GM13976 (cell line): ENCODE measurements at places on chromosomes 2 and 18.
A peak's percentile ranks its signal among the peaks of the same experiment; 100 is the strongest.

GRCh38 chr2:1986598-1986997 is 242.3 kb upstream of the PXDN start:
- DNase-seq = no peak

- no peak for DNase-seq
Observed at GRCh38 chr2:171158790-171159371, 1.8 kb downstream of the TLK1 start.

DNA sequence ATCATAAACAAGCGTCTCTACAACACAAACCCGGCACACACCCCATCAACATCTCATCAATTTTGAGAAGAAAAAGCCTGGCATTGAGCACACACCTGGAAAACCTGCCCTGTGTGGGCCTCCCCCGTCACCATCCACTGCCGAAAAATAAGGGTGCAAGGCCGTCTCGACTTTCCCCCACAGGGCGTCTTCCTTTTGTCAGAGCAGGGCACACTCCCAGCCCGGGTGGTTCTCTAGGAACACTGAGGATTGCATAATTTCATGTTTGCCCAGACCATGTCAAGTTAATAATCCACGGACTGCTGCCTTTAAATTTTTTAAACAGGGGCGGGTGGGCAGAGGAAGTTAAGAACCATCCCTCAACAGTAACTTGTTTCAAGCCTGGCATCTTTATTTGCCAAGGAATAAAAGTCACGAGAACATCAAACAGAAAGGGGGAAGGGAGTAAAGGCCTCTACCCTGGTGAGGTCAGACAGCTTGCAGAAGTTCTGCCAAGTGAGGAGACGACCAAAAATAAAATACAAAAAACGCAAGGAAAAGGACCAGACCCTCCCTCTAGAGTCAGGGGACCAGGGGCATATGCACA is 2.1 kb downstream of the TFCP2L1 start:
- no peak for DNase-seq

DNA sequence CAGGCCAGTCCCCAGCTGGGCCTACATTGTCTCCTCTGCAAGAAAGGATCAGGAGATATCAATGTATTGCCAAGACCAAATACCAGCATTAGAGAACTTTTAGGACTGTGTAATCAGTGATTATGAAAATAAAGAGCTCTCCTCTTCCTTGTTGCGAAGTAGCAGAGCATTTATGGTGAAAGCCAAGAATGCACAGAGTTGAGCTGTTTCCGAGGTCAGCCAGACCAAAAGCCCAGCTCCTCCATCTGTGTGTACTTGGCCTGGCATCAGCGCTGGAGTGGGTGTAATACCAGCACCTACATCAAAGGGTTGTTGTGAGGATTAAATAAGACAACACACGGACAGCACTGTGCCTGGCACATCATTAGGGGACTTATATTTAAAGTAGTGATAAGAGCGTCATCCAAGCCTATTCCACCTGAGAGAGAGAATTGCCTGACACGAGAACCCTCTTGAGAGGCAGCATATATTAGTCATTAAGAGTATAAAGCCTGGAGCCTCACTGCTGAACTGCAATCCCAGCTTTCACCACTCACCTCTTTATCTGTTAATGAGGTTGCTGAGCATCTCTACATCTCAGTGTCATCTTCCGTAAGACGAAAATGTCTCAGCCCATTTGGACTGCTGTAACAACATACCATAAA is 7.4 kb upstream of the SLC16A14 start:
- DNase-seq = no peak

DNA sequence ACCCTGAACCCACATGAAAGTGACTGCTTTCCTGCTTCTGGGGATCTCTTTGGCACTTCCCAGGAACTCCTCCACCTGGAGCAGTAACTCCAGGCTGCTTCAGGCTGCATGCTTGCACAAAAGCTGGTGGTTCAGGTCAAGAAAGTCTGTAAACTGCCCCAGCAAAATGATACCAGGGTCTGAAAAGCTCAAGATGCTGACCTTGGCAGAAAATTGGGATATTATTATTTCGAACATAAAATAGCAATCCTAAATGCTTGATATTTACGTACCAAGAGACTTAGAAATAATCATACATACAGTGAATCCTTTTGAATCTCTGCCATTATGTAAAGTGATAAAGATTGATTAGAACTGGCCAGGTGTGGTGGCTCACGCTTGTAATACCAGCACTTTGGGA is 674.3 kb downstream of the ERBB4 start:
- no peak for DNase-seq

DNA sequence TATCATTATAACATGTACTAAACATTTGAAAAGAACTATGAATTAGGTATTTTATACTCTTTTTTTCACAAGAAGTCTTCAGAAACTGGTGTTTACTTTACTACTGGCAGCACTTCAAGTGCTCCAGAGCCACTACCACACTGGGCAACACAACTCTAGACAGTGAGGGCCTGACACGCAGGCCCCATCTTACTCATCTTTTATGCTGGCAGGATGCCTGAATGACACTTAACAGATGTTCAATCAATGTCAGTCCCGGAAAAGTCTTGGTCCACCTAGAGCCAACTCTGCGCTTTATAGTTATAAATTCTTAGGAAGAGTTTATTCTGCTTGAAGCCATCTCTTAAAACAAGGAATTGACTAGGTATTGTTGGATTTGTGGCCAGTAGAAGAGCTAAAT is 8.7 kb upstream of the WIPF1 start:
- DNase-seq = no peak

DNA sequence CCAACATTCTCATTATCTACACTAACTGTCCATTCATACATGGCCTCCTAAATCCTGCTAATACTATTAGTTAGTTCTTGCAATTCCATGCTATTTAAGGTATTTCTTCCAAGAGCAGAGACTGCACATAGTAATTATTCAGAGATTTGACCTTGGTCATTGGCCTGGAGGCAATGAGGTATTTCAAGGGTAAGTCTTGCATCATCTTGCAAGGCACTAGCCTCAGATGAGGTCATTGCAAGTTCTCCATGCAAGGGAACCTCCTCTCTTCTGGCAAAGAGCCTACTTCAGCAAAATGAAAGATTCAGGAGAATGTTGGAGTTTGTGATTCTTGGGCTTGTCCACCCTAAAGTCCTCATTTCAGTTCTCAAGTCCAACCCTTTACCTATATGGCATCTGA is 48.5 kb upstream of the IKZF2 start:
- no peak for DNase-seq

DNA sequence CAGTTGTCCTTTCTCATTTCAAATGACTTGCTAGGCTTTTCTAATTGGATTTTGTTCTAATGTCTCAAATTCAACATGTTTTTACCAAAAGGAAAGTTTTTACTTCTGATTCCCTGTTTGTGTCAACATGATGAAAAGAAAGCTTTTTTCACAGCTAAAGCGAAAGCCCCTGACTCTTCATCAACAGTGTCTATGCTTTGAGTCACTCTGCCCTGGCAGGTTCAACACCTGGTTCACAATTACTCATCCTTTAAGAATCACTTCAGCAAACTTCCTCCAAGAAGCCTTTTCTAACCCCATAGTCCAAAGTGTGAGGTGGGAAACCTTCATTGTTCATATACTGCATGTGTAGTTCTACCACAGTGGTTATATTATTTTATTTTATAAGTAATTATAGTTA is 7.6 kb upstream of the DSG2 start:
- peak; percentile 43 for DNase-seq

DNA sequence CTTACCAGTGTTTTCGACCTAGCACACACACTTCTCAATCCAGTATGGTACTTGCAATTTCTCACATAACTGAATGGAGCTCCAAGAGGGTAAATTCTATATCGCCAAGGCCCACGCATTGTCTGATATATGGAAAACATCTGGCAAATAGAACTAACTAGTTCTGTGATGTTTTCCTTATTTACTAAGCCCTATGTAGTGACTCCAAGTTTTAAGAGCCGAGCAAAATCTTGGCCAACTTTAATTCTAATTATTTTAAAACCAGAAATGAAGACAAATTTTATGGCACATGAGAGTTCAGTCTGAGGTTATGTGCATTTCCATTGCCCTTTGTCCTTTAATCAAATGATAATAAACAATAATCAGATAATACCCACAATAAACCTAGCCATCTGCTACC is 1119.7 kb upstream of the CNTNAP5 start:
- no peak for DNase-seq

DNA sequence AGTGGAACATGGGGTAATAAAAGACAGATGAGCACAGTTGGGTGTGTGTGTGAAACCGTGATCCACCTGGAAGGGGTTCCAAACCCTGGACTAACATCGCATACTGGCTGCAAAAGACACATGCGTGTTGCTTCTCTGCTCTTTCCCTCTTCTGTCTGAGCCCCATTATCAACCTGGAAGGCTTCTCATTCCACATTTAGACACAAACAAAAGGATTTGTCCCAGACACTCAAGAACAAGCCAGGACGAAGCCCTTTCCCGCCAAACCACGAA is 7.0 kb upstream of the SP9 start:
- DNase-seq = no peak

DNA sequence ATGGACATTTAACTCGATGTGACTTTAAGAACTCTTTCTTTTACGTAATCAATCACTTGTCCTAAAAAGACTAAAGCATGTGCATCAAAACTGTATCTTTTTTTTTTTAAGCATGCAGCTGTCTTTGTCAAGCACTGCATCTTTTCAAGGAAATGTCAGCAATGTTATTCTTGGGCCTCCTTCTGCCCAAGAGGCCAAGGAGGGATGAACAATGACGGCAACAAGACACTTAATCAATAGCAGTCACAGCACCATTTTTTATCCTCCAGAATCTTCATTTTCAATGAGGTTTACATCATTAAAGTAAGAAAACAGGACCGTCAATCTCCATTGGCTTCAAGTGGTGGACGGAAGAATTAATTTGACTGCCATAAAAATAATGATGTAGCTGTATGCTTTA is 253.8 kb downstream of the AFF3 start:
- no peak for DNase-seq

DNA sequence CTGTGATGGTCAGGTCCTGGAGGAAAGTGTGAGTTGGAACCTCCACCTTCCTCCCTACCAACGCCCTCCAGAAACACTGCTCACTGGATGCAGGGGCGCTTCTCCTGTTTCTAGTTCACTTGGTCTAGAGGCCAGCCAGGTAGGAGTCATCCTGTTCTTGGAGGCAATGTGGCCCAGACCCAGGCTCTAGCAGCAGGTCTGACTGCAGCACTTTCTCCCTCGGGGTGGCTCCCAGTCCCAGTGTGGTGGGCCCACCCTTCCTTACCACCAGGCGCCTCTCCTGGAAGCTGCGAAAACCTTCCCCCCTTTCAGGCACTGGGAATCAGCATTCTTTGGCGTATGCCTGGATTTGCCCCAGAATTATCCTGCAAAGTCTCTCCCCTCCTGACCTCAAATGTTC is 292.8 kb downstream of the SOX11 start:
- DNase-seq = no peak
